Naive thymus-derived CD4-positive, alpha-beta T cell (primary cell): ENCODE measurements at places on chromosomes 11 and 22. TPM values are rescaled to one million over a fixed set of nuclear protein-coding genes. Genes with fewer than 3 reads are reported as not detected.

DKK3 gene
- not detected in 2 replicates for total RNA-seq

GAB4 gene
- total RNA-seq, result 0.61 TPM

RAB36 gene
- total RNA-seq, result 0.19 TPM

FGF4 gene
- not detected for total RNA-seq

DNA sequence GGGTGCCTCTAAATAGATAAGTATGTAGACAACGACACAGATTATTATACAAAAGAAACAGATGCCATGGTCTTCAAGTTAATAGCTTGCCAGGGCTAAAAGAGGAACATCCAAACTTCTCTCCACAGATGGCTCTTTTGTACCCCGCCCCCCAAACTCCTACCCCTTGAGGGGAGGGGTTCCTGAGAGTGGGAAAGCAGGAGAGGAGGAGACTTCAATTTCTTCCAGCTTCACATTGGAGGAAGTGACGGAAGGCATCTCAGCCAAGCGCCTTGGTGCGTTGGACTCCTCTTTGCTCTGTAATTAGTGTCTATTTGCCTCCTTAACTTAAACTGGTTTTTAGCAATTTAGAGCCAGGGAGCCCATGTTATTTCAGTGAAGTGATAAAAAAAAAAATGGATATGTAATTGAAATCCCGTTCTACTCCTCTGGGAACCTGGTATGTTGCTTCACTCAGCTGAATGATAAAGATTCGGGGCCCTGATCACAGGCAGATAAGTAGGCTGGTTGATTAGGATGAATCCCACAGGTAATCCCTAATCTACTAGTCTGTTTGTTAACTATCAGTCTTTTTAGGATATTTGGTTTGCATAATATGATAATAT lies 580.9 kb upstream of the CADM1 start:
- DNase-seq, result no peak

- no peak for DNase-seq
Observed at GRCh38 chr11:67506426-67507051, 1.4 kb upstream of the PITPNM1 start.

- DNase-seq, result no peak
Observed at GRCh38 chr22:48267681-48268080, 1505.2 kb downstream of the TBC1D22A start.

DNA sequence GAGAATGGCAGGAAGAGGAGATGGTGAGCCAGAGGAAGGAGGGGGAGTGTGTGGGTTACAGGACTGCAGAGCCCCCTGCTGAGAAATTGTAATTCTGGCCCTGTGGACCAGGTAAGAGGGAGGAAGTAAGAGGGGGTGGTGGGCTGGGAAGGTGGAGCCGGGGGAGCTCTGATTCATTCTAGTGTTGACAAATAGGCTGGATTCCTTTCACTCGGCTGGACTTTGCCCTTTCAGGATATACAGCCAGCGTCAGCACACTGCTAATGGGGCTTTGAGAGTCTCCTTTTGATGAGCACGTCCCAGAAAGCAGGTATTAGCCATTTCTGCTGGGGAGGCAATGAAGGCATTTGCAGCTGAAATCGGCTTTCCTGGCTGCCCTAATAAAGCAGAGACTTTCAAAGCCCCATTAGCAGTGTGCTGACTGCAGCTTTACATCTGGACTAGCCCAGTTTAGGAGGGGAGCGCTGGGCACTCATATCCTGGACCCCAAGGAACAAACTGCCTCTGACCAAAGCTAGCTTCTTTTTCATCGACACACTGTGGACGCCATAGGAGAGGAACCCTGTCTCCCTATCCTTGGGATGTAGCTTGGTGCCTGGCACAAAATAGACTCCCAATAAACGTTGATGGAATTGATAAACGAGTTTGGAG lies 44.8 kb upstream of the CADM1 start:
- DNase-seq, result no peak

DNA sequence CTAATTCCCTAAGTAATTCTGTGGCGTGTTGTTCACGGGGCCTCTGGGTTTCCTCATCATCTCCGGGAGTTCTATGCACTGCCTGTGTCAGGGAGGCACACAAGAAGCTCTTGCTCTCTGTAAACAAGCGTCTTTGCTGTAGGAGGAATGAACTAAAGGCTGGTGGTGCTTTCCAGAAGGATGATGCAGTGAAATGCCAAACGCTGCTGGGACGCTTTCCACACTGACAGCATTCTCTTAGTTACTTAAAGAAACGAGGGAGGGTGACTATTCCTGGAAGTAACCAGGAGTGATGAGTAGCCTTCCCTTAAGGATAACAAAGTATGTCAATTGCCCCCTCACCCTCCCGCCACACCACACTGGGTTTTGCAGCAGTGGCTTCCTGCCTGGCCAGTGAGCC lies 38.5 kb upstream of the NUP50 start:
- DNase-seq, result no peak

DNA sequence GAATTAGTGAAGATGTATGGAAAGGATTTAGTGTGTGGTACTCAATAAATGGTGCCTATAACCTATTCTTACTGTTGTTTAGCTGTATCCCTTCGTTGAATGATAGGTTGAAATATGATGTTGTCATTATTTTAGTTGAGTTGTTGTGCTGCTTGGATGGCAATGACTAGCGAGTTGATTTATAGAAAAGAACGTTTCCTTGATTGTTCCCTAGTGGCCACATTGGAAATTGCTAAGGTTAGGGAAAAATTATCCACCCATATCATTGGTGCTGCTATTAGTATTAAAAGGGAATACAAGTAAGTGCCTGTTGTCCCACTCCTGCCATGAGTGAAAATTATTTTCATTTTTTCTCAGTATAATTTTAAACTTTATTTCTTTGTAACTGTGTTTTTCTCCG lies 14.5 kb downstream of the EMSY start:
- no peak for DNase-seq

DNA sequence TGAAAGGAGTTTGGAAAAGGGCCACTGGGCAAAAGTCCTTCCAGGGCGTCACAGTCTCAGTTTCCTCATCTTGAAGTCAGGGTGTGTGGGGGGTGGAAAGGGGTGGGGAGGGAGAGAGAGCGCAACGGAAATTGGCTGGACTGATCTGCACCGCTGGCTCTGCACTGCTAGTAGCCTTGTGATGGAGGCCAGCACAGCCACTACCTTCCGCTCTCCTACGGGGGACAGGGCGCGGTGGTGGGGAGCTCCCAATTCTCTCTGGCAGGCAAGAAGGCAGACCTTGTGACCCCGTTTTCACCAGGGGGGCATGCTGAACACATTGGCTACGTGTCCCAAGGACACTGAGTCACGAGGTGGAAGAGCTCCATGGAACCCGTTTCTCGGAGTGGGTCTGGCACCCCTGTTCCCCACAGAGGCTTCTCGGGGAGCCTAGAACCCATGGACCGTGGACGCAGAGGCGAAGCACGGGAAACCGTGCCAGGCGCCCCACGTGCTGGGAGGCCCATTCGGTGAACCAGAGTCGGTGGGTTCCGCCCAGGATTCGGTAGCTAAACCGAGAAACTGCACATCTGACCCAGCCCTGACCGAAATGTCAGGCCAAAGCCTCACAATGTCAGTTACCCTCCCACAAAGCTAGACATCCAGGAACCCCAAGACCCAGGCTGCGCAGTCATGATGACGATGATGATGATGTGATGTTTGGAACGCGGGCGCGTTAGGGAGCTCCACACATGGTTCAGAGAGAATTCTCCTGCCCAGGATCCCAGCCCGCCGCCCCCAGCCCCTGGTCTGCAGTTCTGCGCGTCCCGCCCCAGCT lies 28.3 kb upstream of the WNT11 start:
- no peak for DNase-seq
